ENCODE measurements at places on chromosomes 3 and 15.

GRCh38 chr3:113094337-113095221, 103.8 kb downstream of the GTPBP8 start:
- DNase-seq = no peak

DNA sequence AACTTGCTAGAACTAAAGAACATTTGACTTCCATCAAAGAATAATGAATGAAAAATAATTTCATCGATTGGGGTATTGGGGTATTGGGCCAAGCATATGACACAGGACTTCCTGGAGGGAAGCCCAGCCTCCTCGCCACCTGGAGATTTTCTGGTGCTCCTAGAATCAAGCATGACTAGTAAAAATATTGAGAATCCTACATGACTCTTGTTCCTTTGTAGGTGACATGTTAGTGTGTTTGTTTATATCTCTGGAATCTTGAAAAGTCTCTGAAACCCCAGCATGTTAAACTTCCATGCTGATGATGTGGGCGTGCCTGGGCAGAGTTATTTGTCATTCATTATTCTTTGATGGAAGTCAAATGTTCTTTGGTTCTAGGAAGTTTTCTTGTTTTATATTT, 90.1 kb upstream of the EPHB3 start:
- no peak for DNase-seq

DNA sequence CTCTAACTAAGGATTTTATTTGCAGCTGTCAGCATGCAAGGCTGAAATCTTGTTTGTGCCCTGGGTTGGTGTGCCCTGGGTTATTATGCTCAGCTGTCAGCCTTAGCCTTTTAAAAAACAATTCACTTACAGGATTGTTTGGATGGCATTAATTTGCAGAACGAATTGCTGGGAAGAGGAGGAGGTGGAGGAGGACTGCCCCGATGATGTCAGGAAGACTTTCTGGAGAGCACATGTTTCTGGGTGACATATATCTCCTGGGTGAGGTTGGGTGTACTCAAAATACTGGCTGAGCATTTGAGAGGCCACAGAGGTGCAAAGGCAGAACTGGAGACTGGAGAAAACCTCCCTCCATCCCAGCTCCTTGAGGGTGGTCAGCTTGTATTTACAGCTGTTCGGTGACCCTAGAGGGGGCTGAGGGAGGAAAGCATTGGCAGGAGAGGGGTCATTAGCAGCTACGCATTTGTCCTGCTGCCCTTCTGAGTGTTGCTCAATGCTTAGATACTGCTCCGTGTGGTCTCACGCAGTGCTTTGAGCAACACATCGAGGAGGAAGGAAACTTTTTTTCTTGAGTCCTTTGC, 59.8 kb upstream of the PSMD6 start:
- no peak for DNase-seq

GRCh38 chr3:152319831-152320617, 51.3 kb downstream of the MBNL1 start:
- DNase-seq = no peak

DNA sequence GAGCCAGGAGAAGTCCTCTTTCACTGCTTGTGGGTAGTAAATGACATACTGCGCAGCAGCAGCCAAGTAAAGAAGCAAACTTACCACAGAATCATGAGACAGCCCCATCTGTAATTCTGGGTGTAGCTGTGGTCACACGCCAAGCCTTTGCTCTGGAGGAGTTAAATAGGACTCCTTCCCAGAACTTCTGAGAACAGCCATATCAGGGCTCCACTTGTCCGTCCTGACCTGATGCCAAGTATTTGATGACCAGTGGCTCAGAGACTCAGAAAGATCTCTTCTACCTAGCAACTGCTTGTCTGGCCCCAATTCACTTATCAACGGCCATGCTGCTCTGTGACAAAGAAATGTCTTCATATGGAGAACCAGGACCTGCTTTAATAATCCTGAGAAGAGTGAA, 20.6 kb upstream of the GOLIM4 start:
- no peak for DNase-seq

DNA sequence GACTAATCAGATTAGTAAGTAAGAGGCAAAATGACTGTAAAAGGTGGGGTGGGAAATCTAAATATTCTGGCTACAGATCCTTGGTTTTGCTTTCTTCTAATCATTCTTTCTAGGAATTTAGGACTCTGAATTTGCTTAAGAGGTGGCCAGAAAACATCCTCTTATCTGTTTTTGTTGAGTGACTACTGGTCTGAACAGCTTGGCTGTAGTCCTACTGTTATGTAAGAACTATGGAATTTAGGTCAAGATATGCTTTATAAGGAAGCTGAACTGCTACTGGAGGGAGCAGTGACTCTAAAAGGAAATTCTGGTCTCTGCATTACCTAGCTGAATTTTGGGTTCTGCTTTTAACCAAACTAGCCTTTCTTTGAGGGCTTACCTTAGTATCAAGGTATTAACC, 33.5 kb upstream of the CSPG5 start:
- no peak for DNase-seq

GRCh38 chr15:53875711-53876110, 102.5 kb upstream of the UNC13C start:
- no peak for DNase-seq

GRCh38 chr3:49199239-49199899, 28.0 kb downstream of the KLHDC8B start:
- DNase-seq = no peak

DNA sequence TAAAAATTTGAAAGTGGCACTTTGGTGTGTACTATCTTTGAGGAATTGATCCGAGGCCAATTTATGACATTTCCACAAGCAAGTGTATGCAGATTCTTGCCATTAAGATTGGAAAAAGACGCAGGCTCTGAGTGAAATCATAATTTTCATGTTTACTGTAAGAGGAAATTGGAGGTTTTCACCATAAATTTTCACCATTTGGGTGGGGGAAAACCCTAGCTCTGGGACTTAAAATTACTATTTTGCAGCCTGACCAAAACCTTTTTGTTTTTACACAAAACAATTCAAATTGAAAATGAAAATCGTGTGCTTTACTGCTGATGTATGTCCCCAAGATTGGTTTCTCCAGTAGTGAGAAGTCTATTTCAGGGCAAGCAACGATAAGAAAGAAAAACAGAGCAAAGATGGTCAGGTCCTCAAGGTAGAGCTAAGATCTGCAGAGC, 282.6 kb downstream of the FOXP1 start:
- DNase-seq = no peak

GRCh38 chr3:29245441-29245840, 35.4 kb upstream of the RBMS3 start:
- no peak for DNase-seq

DNA sequence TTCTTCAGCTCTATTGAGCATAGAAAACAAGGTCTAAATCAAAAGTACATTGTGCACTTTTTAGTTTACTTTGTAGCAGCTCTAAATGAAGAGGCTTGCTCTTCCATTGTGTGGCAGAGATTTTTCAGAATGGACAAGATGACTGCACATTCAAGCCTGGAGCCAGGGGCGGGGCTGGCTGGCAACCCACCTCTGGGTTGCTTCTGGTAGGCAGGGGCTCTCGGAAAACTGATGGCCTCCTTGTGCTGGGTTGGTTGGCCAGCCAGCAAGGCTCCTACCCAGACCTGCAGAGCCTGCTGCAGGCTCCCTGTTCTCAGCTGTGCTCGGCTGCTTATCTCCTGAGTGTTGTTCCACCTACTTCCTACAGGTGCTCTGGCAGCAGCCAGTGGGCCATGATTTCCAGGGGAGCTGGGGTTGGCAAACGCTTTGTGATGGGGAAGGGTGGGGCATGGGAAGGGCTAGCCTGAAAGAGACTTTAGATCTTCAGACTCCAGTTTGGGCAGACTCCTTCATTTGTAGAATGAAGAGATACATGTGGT, 8.8 kb downstream of the BSN start:
- DNase-seq = no peak

GRCh38 chr15:40343512-40343911, 2.8 kb upstream of the CCDC9B start:
- DNase-seq = no peak

GRCh38 chr3:159919873-159920272, 68.8 kb upstream of the IL12A start:
- DNase-seq = no peak

DNA sequence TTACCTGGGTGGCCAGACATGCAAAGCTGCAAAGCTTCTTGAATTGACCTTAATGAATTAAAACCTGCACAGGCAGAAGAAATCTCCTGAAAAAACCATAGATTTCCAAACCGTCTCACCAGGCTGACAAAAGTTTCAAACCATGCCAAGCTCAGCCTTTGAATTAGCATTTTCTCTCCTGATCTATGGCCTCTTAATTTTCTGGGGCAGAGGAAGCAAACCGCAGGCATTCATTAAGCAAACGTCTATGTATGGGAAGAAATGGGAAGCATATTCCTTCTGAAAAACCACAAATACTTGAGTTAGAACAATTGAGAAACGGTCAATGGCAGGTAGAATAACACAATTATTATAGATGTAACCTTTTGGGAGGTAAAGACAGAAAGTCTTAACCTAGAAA, 500.2 kb upstream of the NR2F2 start:
- no peak for DNase-seq

GRCh38 chr3:39154280-39155021, 1.1 kb upstream of the CSRNP1 start:
- no peak for DNase-seq

DNA sequence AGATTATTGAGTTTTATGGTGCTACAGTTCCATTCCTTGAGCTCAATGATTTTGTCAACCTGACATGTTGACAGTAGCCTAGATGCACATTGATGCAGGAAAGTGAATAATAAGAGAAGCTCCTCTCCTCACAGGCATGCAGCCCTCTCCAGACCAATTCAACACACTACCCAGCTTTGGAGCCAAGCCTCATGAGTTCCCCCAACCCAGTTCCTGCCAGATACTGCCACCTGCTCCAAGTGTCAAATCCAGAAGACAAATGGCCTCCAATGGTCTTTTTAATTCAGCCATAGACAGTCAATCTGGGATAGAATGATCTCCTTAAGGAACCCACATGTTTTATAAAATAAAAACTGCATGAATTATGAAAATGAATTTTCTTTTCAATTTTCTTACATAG, 83.7 kb upstream of the ARHGEF3 start:
- no peak for DNase-seq

- DNase-seq = peak; percentile 54
These were observed 105.7 kb downstream of the AKAP13 start for GRCh38 chr15:85485956-85486567.

- DNase-seq = no peak
These were observed 61.8 kb downstream of the GLDN start for GRCh38 chr15:51403072-51403878.

DNA sequence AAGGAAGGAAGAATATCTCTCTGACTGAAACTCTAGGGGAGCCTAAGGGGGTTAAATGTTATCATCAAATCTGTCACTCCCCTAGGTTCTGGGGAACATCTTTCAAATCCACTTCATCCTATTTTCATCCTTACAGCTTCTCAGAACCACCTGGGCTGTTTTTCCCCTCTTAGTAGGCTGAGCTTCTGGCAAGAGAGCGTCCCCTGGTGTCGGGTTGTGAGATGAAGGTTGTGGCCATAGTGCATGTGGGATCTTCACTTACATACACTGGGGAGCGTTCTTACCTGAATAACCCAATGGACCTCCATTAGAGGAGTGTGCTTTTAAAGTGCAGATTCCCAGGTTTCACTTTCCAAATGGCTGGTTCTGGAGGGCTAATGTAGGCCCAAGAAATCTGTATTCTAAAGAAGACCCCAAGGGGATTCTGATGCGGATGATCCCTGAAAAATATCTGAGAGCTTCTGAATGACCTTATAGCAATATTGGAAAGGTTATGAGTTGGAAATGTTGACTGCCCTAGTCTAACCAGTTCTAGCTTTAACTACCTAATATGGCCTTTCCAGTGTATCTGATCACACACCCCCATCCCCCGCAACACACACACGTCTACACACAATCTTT, 663.7 kb downstream of the AGBL1 start:
- DNase-seq = no peak

GRCh38 chr3:177603148-177603603, 405.9 kb upstream of the TBL1XR1 start:
- no peak for DNase-seq

DNA sequence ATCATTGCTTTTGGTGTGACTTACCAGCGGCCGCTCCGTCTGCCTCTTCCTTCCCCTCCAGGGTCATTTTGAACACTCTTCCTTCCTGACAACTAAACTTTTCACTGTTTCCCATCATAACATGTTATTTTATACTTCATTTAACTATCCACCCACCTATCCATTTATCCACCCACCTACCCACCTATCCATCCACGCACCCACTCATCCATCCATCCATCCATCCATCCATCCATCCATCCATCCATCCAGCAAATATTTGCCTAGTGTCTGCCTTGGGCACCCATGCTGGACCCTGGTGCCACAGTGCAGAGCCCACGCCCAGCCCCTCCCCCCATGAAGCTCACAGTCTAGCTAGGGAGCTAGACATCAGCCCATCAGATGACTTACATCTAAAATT, 254.9 kb downstream of the TLE3 start:
- DNase-seq = no peak

DNA sequence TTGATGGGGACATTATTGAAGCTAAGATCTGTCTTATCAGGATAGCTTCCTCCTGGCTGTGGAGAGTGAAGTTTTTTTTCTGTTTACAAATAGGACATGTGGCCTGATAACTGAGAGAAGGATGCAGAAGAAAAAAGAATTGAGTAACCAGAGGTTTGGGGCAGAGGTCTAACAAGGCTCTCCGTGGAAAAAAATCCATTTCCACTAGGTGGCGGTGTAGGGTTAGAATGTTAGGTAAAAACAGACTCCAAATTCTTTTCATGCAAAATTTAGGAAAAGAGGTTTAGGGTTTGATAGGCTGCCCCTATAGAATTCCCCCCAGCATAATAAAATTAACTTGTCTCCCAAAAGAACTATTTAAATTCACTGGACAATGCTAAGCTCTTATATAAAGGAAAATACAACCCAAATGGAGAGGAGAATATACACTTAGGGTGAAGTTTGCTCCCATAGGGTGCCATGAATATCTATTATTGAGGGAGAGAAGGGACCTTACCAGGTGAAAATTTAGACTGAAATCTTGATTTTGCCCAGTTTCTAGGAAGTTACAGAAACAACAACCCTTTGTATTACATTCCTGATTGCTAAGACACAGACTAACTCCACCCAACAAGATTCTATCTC, 1560.4 kb downstream of the OTOL1 start:
- no peak for DNase-seq

DNA sequence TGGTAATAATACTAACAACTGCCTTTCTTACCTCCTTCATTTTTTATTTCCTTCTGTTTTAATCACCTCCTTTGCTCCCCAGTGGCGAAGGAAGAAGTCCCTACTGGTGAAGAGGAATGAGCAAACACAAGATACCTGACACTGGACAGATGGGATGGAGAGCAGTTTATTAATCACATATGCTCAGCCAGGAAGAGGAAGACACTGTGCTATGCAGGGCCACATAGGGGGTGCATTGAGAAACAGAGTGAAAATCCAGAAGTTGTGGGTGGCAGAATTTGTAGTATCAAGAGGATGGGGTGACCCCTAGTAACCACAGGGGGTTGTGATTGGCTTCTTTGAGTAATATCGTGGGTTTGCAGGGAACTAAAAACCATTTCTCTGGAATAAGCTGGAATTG, 1041.9 kb downstream of the OTOL1 start:
- DNase-seq = no peak

DNA sequence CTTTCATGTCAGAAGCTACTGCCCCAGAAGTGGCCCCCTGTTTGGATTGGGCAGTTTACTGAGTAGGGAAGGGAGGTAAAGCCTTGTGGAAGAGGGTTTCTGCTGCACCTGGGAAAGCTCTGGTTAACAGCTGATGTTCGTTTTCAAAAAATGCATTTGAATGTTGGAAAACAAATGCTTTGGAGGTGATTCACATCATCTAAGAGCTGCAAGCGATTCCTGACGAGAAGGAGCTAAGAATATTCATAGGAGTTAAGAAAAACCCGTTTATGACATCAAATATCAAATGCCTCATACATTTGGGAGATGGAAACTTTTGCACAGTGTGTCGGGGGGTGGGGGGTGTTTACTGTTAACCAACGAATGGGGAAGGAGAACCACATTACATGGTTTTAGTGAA, 183.8 kb upstream of the NR2F2 start:
- DNase-seq = no peak

All from thymus (tissue), 14 donors.